ENCODE measurements at places on chromosomes 2 and 18.

GRCh38 chr18:58638441-58638840, 9.6 kb upstream of the ALPK2 start:
- DNase-seq, result no peak

- DNase-seq, result no peak
Measured at GRCh38 chr2:179861027-179861415, 391 bp downstream of the ZNF385B start.

- DNase-seq, result no peak
Measured at GRCh38 chr2:175884697-175885393, 117.2 kb downstream of the LNPK start.

DNA sequence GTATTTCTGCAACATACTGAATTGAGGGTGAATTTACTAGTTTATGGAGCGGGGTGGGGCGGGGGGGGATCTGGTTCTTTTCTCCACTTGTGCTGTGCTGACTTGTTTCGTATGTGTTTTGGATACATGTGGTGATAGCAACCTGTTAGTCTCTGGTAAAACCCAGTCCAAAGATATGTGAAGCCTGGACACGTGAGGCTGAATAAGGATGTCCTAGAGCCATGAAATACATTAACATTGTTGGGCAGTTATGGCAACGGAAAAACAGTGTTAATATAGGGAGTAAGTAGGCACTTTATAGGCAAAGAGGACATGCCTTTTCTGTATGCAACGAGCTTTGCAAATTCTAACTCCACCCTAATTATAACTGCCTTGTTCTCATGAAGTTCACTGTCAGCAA, 42.1 kb upstream of the NEMP2 start:
- DNase-seq, result no peak

GRCh38 chr2:26846334-26847306, 1.3 kb upstream of the DPYSL5 start:
- DNase-seq, result peak; percentile 68

GRCh38 chr2:203940039-203940438, 3.5 kb downstream of the ICOS start:
- DNase-seq, result no peak

DNA sequence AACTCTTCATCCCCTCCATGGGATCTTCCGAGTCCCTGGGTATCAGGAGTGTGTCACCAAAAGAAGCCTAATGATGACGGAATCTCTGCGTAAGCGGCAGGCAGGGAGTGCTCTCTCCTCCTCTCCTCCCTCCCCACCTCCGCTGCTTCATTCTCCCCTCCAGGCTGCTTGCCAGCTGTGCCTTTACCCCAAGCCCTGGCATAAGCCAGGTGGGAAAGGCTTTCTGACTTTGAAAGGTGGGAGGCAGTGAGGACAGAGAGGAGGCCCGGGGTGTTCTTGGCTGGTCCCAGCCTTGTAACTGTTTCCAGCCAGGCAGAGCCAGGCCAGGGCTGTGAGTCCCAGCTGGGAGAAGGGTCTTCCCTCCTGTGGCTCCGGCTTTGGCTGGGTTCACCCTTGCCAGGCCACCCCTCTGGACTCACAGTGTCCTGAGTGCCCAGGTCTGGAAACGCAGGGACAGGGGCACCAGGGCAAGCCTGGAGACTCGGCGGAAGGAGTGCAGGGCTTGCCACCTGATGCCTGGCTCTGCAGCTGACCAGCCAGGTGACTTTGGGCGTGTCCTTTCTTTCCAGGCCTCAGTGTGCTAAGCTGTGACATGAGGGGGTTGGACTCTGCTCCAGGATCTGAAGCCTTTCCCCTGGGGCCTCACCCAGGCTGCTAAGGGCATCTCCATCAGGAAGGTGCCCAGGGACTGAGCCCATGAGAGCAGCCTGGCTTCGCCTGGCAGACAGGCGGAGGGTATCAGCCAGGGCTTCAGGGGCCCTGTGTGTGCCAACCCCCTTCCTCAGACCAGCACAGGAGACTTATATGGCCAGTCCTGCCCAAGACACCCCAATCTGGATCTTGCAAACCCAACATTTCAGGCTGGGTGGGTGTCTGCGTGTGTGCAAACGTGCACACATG, 32.7 kb upstream of the HPCAL1 start:
- no peak for DNase-seq

- no peak for DNase-seq
Measured at GRCh38 chr2:242075696-242076095, 206.2 kb downstream of the RTP5 start.

GRCh38 chr2:218897394-218898108, 16.9 kb downstream of the WNT10A start:
- DNase-seq, result peak; percentile 44
